Mesenteric fat pad (tissue), 1 donor: ENCODE measurements at places on chromosomes 1 and 21.

DNA sequence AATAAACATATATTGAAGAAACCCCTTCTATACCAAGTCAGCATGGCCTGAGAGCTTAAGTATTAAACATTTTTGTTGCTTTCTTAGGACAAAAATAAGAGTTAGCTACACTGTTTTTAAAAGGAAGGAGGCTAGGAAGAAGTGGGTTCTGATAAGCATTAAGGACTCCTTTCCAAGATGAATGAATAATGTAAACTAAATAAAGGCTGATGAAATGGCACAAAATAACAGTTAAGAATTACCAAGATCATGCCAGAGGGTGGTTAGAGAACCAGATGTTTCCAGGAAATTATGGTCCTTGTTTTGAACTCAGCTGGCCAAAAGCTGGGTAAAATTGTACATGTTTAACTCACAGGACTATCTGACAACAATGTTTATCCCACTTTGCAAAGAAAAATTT is 114.1 kb upstream of the ETS2 start:
- DNase-seq = no peak

GRCh38 chr1:184362876-184363275 is 24.0 kb upstream of the C1orf21 start:
- no peak for DNase-seq

GRCh38 chr21:23026878-23027277 is 2028.7 kb downstream of the NCAM2 start:
- DNase-seq = no peak

- DNase-seq = no peak
These were observed 1.4 kb downstream of the RPE65 start for GRCh38 chr1:68448365-68448764.

DNA sequence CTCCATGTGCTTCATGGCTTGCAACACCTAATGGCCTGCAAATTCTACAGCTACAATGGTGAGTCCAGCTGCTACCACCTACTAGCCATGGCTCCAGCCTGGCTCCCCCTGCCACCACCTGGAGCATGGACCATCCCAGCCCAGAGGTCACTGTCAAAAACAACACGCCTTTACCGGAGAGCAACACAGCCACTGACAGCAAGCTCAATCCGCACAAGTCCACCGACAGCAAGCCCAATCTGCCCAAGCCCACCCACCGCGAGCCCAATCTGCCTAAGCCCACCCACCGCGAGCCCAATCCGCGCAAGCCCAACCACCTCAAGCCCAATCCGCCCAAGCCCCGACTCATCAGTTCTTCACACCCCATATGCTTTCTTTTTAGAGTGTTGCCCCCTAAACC is 128.2 kb downstream of the KIF26B start:
- DNase-seq = no peak

- DNase-seq = no peak
These were observed 23.2 kb upstream of the SLC30A1 start for GRCh38 chr1:211601982-211602670.

DNA sequence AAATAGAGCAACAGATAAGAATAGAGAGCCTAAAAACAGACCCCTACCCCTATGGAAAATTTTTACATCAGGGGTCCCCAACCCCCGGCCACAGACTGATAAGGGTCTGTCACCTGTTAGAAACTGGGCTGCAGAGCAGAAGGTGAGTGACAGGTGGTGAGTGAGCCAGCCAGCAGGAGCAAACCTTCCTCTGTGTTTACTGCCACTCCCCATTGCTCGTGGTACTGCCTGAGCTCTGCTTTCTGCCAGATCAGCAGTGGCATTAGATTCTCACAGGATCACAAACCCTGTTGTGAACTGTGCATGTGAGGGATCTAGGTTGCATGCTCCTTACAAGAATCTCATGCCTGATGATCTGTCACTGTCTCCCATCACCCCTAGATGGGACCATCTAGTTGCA is 174.1 kb downstream of the FOXD2 start:
- no peak for DNase-seq

GRCh38 chr1:244221991-244222390 is 170.9 kb downstream of the ZBTB18 start:
- no peak for DNase-seq

- DNase-seq = no peak
These were observed 510.9 kb upstream of the DAB1 start for GRCh38 chr1:57934745-57935144.

DNA sequence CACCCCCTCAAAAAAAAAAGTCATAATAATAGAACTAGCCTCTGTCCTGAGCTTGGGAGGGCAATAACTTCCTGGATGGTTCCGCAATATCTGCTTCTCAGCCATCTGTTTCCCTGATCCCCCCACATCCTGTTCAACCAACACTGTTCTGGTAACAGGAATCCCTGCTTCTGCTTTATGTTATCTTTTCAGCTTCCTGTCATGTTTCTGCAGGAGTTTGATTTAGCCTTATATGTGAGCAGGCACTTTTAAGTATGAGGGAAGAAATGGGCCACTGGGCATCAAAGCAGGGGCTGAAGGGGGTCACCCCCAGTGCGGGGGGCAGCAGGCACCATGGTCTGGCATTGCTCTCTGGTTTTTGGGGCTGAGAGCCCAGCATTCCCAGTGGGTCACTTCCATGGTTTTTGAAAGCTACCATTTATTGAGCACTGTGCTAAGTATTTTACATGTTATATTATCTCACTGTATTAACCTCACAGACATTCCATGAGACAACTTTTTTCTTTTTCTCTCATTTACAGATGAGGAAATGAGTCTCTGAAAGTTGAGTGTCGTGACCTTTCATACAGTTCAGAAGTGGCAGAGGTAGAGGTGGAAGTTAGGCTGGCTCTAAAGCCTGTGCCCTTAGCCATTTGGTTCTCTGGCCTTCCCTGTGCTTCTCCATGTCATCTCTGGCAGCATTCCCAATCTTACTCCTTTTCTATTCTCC is 61.9 kb downstream of the DNTTIP2 start:
- no peak for DNase-seq

DNA sequence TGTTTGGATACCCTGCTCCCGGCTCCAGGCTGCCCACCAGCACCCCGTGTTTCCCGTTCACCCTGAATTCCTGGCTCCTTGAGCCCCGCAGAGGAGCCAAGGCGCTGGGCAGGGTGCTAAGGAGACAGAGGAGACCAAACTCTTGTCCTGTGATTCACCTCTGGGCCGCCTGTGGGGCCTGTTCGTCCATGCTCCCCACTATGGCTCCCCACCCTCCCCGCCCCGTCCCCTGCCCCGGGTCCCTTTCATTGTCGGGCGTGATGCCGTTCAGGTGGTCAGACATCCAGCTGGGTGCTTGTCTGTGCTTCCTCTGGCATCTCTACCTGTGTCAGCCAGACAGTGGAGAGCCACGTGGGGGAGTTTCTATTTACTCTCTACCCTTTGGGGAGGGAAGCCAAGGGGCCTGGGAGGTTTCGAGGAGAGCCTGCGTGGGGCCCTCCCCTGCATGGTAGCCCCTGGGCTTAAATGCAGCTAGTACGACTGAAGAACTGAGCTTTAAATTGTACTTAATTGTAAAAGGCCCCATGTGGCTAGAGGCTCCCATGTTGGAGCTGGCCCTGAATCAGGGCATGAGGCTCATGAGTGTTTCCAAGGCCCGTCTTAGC is 221.4 kb upstream of the TMEM51 start:
- DNase-seq = no peak

DNA sequence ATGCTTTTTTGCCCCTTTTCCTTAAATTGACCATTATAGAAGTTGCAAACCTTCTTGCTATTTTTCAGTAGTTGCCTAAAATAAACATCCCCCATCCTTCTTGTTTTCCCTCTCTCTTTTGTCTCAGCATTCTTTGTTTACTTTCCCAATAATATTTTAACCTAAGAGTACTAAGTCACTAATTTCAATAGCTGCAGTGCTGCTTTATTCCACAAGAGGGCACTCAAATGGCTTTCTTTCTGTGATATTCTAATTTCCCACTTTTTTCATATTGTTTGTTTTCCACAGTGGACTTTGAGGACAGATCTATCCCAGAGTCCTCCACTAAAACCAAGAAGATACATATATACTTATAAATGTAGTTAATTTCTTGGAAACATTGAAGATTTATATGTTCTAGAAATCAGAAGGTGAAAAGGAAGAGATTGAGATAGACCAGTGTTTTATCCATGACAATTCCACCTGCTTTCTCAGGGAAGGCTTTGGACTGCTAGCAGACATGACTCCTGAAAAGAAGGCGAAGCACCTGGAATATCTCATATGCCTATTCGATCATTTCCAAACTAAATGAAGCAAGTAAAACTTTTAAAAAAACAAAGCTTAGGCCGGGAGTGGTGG is 104.8 kb upstream of the GRIK1 start:
- no peak for DNase-seq

DNA sequence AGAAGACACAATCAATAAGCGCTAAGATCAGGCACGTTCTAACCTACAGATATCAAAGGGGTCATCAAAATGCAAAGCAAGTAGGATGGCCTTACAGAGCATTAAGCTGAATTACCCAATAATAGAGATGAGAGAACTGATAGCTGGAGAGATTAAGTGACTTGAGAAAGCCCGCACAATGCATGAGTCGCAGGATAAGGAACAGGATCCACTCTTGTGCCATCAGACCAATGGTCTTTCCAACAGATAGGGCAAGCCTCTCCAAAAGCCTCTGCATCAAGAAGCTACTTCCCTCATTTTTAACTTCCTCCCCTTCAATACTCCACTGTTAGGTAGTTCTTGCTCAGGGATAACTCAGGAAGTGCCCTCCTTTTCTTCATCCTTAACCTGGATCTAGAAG is 2.6 kb downstream of the CHML start:
- DNase-seq = no peak

DNA sequence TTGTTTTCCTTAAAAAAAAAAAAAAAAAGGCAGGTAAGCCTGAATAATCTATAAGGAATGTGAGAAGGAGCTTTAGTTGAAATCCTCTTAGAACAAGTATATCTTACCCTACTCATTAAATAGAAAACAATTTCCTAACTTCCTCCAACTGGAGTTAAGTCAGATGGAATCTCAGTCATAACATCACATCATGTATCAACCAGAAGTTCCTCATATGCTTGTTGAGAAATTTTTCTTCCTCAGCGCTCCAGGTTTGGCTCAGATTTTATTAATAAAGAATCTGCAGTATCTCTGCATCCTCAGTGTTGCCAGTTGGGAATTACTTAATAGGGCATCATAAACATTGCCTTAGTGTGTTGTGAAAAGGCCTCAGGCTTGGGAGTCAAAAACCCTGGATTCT is 37.6 kb downstream of the DUSP10 start:
- DNase-seq = no peak

GRCh38 chr1:205510308-205510950 is 6.0 kb downstream of the CDK18 start:
- no peak for DNase-seq

DNA sequence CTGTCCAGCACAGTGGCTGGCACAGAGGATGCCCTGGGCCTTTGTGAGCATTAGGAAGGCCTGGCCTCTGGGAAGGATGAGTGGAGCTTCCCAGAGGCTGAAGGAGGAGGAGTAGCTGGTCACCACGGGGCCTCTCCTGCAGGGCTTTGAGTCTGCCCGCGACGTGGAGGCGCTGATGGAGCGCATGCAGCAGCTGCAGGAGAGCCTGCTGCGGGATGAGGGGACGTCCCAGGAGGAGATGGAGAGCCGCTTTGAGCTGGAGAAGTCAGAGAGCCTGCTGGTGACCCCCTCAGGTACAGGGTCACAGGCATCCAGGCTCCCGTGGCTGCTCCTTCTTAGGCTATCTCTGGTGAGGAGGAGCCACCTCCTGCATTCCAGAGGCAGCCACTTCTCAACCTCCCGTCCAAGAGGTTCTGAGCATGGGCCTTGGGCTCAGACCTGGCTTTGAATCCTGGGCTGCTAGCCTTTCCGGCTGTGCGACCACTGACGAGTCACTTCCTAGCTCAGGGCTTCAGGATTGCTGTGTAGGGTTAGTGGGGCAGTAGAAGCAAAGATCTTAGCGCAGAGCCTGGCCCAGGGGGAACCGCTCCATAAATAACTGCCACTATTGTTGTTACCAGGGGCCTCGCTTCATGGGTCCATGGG is 14.0 kb downstream of the SESN2 start:
- no peak for DNase-seq

- no peak for DNase-seq
These were observed 116.6 kb upstream of the PROX1 start for GRCh38 chr1:213871179-213871578.
